ENCODE measurements at places on chromosomes 7 and 10.
A peak's percentile ranks its signal among the peaks of the same experiment; 100 is the strongest.

GRCh38 chr7:54989453-54990225 is 29.2 kb upstream of the EGFR start:
- no peak for DNase-seq

DNA sequence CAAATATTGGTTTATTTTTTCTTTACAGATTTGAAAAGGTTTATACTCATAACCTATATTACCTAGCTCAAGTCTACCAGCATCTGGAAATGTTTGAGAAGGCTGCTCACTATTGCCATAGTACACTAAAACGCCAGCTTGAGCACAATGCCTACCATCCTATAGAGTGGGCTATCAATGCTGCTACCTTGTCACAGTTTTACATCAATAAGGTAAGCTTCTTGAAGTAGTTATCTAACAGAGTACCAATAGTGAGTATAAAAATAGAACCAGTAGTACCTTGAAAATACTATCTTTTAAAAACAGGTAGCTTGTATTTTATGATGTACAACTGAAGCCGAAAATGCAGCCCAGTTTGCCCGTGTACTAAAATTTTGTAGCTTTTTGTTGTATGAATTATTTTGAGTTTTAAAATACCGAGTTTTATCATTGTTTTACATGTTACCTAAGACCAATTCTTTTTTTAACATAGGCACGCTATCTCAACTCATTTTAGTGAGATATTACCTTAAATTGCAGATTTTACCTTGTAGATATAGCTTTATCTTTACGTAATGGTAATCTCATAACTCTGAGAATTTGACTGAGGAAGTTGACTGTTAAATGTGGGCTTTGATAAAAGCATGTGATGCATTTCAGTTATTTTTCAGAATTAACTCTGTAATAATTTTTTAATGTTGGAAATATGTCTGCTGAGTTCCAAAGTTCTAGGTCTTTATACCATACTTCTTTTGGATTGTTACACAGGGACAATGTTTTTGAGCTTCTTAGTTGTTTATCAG is 17.3 kb downstream of the KIFBP start:
- DNase-seq: no peak

GRCh38 chr7:99359465-99360154 is 14.9 kb upstream of the ARPC1B start:
- DNase-seq: no peak

DNA sequence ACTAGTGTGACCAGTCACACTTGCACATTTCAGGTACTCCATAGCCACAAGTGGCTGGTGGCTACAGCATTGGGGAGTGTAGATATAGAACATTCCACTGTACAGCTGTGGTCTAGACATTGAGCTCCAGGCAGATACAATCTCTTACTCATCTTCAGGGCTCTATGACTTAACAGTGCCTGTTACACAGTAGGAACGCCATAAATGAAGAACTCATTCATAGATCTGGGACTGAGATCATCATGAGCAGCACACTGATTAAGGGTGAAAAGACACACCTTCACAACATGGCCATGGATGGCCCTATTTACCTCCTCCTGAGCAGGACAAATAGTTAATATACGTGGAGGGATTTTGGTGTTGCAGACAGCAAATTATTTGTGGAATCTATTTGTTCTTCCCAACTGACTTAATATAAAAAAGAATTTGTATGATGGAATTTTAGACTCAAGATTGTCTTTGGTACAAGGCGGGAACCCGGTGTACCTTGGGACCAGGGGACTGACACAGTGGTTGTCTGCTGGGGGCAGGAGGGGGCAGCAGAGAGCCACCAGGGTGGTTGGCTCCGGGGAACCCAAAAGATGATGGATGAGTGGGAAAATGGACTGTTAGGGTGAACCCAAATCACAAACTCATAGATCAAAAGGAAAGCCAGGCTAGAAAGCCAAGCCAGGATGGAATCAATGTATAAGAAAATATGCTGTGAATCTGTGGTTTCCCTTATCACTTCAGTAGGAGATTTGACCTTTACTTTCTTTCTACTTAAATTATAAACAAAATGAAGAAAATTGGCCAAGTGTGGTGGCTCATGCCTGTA is 24.3 kb upstream of the CPA2 start:
- DNase-seq: peak; percentile 25

DNA sequence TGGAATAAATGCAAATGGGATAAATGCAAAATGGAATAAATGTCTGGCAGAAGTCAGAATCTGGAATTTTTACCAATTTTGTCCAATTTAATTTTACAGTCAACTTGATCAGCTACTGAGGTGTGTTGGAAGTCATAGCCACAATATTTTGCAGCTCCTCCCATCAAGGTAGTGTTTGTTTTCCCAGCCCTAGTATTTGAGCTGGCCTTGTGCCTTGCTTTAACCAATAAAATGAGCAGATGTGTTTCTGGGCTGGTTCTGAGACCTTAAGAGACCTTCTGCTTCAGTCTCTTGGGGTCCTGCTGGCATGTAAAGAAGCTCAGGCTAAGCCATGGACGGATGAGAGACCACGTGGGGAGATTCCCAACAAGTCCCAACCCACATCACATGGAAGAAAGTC is 42.7 kb upstream of the RSBN1L start:
- DNase-seq: no peak

GRCh38 chr10:68067029-68067428 is 8.1 kb downstream of the HERC4 start:
- DNase-seq: no peak

DNA sequence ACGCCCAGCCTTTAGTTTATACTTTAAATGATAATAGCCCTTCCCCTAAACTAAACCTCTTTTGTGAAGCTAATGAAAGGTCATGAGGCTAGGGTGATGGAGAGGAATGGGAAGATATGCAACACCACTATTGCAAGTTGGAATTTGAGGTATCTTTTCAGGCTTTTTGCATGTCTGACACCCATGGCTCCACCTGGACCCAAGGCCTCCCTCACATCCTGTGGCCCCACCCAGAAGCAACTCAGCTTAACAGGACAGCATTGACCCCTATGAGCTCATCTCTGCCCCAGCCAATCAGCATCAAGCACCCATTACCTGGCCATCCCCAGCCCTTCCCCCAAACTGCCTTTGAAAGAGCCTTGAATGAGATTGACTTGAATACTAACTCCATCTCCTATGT is 674.2 kb upstream of the NRP1 start:
- no peak for DNase-seq

DNA sequence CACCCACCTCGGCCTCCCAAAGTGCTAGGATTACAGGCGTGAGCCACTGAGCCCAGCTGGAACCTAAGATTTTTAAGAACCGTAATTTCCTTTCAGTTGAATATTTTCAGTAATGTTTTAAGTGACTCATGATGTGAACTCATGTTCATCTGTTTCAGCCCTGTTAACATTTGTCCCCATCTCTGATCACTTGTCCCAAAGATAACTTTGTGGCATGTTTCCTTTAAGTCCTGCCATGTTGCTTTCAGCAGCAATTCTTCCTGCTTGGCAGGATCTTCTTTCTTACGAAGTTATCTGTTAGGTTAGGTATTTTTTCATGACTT is 19.3 kb downstream of the ZRANB1 start:
- no peak for DNase-seq

GRCh38 chr7:30276203-30276900 is 8.0 kb upstream of the ZNRF2 start:
- DNase-seq: no peak

DNA sequence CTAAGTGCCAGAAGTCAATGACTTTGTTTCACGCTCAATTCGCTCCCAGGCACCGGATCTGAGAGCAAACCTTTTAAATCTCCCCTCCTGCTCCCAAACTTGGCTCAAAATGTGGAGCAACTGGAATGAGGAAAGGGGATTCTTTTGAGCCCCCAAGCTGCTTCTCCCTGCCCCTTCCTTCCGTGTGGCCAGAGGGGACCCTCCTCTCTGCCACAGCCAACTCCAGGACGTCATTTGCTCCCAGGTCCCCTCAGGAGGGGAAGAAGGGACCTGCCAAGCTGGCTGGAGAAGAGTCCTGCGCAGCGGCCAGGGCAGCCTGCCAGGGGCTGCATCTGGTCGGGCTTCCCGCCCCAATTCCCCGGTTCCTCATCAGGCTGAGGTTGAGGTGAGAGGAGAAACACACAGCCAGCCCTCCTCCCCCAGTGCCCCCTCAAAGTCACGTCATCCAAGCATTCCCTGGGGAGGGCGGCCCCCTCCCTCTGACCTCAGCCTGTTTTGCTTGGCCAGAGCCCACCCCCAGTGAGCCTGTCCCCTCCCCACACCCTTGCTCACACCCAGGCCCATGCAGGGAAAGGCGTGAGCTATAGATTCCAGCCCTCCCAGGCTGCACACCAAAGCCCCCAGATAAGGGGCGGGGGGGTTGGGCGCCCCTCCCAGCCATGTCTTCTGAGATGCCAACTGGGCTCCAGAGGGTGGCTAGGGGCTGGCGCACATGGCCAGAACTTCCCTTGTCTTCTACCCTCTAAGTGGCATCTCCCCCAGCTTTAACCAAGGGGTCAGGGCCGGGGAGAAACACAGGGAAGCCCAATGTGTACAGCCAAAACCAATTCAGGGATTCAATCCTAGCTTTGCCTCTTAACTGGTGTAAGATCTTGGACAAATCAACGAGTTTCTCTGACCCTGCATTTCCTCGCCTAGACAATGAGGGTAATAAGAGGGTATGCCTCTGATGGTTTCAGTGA is 35.0 kb downstream of the SH3PXD2A start:
- no peak for DNase-seq

- DNase-seq: no peak
Observed at GRCh38 chr7:151062399-151063211, 3.2 kb downstream of the SLC4A2 start.

- DNase-seq: peak; percentile 27
Observed at GRCh38 chr7:147556317-147556716, 1034.2 kb upstream of the C7orf33 start.

- no peak for DNase-seq
Observed at GRCh38 chr7:131071786-131072504, 255.7 kb upstream of the MKLN1 start.

DNA sequence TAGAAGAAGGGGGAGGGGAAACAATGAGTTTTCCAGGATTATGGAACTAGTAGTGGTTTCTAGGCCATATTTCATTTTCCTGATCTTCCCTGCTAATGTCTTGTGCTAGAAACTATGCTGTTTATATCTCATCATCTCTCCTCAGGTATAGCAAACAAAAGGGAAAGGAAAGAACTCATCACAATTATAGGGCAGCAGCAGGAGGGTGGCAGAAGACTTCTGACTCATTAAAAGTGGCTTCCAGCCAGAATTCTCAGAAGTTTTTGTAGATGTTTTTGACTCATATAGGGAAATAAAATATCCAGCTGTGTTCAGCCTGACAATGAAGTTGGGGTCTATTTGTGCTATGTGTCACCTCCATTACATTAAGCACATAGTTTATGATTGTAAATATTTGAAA is 6.5 kb downstream of the AHR start:
- DNase-seq: no peak

DNA sequence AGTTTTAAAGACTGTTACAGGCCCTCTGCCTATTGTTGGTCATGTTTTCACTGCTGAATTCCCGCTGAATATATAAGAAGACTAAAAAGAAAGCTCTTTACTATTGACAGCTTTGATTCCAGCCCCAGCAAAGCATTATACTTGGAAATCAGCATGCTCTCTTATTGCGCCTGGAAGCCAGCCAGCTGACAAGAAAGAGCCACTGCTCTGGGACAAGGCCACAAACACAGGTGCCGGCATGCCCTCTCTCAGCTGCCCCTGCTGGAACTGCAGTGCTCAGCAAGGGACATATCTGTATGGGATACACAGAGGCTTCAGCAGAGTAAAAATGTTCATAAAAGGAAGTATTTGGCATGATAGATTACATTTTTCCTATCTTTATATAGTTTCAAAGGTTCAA is 523.9 kb downstream of the ADRA2A start:
- no peak for DNase-seq

DNA sequence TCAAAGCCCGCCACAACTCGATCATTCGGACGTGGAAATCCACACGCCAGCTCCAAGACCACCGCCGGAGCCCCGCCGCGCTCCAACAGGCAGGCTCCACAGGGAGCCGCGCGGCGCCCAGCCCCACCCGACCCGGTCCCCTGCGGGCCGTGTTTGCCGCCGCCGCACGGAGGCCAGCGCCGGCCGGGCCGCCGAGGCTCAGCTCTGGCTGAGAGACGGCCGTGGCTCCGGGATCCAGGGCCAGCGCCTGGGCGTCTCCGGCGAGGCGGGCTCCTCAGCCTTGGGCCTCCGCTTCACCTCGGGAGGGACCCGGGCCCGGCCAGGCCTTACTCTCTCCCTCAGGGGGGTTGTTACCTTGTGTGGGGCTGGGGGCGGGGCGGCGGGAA is 333 bp downstream of the SMNDC1 start:
- DNase-seq: no peak

- no peak for DNase-seq
Observed at GRCh38 chr7:105213611-105214010, 175.1 kb downstream of the SRPK2 start.

DNA sequence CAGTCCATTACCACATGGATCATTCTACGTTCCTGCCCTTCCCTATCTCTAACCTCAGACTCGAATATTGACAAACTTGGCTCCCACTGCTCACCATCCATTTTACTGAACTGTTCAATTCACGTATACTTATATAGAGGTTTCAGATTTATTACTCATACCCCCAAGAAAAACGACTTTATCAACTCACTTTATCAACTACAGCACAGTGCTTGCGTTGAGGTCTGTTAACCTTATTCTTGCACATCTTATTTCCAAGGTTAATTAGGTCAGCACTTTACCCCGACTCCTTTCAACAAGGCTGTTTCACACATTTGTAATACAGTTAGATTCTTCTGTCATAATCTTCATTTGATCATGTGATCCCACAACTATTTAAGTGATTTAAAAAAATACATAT is 162.3 kb upstream of the AHR start:
- no peak for DNase-seq

- DNase-seq: no peak
Observed at GRCh38 chr7:102252366-102252982, 34.2 kb upstream of the SH2B2 start.

- no peak for DNase-seq
Observed at GRCh38 chr10:50544857-50545429, 78.8 kb downstream of the SGMS1 start.

DNA sequence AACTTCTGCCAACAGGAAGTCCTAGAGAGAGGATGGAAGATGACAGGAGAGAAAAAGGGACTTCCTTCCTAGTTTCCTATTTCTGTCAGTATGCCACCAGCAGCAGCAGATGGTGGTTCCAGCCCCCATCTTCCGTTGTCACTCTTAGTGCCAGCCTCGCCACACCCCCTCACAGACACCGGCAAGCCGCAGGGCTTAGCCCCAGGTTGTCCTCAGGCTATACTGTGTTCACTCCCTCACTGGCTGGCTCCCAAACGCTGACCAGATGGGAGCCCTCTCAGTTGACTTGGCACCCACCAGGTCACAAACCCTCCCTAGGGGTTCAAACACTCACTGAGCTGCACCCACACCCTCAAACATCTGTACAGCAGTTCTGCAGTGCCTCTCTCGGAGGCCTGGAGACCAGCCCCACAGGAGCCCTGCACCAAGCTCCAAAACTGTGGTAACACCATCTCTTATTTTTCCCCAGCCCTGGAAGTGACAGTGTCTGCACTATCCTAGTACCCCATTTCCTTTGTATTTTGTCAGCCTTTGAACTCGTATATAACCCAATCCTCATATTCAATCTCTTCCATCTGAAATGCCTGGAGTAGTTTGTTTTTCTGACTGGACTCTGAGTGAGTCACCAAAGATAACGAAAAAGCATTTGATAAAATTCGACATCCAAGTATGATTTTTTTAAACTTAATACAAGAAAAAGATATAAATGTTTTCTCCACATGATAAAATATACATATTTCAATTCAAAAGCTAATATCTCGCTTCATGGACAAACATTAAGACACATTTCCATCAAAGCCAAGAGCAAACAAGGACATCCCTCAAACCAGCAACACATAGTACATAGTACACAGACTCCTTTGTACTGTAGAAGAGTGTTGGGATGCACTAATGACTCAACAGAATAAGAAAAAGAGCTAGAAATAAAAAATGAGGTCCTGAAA is 34.5 kb downstream of the SMURF1 start:
- DNase-seq: peak; percentile 40
